ENCODE measurements at places on chromosomes 7 and 10.

DNA sequence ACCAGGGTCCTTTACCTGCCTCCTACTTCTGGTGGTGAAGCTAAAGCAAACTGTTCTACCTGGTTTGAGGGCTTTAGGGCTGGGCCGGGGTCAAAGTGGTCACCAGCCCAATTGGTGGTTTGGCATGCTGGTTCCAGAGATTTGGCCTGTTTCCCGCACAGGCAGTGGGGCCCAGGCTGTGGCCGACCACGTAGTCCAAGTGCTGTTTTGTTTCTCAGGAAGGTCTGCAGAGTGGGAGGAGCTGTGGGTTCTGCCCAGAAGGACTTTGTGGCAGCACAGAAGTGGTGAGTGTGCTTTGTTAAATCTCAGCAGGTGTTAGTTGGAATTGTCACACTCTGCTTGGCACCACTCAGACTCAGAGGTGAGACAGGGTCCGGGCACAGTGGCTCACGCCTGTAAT, 85.8 kb downstream of the MKX start:
- DNase-seq: no peak

DNA sequence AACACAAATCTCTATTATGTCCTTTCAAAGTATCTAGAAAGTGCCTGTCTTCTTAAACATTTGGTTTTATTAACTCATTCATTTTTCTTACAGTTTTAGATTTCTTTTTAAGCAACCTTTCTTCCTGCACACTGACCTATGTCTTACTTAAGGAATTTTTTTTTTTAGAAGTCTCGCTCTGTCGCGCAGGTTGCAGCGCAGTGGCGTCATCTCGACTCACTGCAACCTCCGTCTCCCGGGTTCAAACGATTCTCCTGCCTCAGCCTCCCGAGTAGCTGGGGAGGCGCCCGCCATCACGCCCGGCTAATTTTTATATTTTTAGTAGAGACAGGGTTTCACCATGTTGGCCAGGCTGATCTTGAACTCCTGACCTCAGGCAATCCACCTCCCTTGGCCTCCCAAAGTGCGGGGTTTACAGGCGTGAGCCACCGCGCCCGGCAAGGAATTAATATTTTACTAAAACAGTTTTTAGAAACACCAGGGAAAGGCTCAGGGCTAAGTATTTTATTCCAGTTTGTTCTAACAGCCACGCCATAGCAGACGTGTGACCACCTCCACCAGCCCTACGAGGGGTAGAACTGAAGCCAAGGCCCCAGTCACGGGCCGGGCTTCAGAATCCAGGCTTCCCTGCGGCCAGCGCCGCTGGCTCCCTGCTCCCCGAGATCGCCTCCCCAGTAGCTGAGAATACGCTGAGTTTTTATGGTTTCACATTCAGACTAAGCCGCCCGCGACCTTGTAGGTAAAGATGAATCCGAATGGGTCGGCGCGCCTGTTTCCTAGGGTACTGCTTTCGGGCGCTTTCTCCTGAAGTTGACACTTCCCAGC, 941 bp upstream of the LUC7L2 start:
- no peak for DNase-seq

- no peak for DNase-seq
Measured at GRCh38 chr10:15322356-15322755, 48.7 kb downstream of the FAM171A1 start.

DNA sequence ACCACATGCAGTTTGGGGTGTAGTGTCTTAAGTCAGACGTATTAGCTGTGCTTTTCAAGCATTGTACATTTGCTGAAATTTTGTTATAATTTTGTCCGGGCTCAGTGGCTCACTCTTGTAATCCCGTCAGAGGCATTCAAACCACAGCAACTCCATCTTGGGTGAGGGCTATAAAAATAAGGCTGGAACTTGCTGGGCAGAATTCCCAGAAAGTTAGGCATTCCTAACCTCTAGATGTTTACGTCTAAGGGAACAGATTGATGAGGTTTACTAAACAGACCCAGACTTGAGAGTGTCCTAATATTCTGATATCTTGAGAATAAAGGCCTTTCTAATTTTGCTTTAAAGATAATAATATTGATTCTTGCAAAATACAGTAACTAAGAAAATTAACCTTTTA, 957.8 kb downstream of the NXPH1 start:
- DNase-seq: no peak

DNA sequence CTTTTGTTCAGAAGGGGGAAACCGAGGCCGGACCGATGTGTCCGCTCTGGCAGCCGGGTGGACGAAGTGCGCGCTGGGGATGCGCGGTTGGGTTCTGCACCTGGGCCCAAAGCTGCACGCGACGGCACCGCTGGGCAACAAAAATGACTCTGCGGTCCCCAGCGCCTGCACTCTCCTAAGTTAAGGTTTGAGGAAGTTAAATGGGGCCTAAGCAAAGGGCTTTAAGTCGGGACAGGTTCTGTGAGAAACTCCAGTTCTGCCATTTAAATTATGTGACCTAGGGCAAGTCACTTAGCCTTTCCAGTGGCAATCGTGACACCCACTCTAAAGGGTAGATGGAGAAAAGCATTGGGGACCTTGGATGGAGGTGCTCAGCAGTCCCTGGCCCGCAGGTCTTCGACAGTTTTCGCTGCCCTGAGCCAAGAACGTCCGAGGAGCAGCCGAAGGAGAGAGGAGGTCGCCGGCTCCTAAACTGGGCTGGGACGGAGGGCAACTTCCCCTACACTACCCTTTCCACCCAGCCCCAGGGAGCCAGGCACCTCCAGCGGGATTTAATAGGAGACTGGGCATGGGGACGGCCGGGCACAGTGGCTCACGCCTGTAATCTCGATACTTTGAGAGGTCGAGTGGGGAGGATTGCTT, 534 bp upstream of the ACBD5 start:
- no peak for DNase-seq

DNA sequence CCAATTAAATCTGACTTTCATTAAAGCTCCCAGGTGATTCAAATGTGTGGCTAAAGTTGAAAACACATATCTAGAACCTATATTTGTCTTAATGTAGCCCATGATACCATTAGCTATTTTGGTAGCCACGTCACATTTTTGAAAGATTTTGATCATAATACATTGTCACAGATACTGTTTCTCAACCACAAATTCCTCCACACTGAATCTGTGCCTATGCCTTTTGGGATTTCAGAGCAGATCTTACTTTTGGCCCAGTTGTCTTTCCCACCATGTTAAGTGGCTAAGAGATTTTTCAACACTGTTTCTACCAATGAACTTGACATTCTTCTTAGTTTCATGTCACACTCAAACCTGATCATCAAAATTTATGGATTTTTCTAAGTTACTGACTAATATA, 47.4 kb downstream of the CH25H start:
- no peak for DNase-seq

DNA sequence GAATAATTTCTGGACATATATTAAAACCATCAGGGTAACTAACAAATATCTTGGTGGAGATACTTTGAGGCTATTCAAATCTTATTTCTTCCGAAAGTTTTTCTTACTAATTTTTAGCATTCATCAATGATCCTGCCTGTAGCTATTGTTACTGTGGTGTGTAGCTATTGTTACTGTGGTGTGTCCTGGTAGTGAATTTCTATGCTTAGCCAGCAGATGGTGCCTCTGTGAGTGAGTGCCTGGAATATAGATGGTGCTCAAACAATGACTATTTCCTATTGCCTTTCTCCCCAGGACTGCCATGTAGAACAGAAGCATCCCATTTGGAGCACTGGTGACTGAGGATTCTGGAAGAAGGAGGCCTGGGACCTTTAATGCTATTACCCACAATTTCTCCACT, 245.7 kb downstream of the CCSER2 start:
- DNase-seq: no peak

- no peak for DNase-seq
Measured at GRCh38 chr10:75358835-75359421, 42.6 kb downstream of the ZNF503 start.

DNA sequence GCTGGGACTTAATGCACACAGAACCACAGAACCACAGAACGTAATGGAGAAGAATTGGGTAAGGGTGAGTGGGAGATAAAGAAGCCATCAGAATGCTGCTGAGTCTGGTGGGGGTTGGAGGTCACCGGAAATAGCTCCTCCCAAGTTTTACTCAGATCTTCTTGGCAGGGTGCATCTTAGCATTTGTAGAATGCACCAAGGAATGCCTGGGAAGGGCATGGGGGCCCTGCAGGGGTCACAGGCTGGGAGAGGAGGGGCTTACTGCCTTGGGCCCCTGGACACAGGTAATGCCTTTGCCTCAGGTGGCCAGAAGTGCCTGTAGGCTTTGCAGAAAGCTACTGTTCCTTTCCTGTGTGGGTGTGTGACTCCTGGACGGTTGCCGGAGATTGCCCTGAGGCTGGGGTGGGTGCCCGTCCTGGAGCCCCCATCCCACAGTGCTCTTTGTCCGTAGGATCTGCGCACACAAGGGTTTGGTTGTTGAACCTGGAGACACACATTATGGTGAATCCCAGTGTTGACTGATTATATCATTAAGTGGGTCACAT, 55.1 kb downstream of the MGMT start:
- no peak for DNase-seq

DNA sequence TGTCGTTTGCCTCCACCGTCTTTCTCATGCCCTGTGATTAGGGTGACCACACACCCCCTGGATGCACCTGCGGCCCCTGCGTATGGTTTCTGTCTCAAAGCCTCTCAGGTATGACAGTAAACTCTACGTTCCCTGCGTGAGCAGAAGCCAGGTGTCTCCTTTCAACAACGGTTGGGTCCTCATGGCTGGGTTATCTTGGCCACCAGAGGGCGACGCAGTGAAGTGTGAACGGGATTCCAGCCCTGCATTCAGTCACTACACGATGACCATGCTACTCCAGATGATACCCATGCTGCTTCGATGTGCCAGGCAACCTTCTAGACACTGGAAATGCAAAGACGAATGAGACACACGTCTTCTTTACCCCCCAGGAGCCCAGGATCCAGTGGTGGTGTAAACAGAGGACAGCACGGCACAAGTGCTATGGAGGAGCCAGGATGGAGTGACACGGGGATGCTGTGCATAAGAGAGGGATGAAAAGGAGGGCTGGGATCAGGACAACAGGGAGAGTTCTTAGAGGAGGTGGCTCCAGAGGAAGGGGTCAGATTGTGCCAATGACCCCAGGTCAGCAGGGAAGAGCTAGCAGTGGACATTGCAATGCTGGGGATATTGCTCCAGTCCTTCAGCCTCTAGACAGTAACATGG, 228.1 kb upstream of the PFKP start:
- DNase-seq: peak; percentile 18

- DNase-seq: peak; percentile 83
Measured at GRCh38 chr10:88913127-88913526, 33.1 kb downstream of the STAMBPL1 start.

- no peak for DNase-seq
Measured at GRCh38 chr10:43132867-43133787, 5.1 kb upstream of the CSGALNACT2 start.

DNA sequence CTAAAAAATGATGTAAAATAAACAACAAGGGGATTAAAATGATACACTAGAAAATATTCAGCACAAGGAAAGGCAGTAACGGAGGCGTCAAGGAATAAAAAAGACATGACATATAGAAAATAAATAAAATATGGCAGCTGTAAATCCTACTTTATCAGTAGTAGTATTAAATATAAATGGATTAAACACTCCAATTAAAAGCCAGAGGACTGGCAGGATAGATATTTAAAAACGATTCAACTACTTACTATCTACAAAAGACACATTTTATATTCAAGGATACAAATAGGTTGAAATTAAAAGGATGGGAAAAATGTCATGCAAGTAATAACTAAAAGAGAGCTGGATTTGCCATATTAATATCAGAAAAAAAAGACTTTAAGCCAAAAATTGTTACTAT, 43.2 kb downstream of the FZD1 start:
- DNase-seq: no peak

GRCh38 chr10:74558403-74558802, 268.0 kb upstream of the KAT6B start:
- no peak for DNase-seq

DNA sequence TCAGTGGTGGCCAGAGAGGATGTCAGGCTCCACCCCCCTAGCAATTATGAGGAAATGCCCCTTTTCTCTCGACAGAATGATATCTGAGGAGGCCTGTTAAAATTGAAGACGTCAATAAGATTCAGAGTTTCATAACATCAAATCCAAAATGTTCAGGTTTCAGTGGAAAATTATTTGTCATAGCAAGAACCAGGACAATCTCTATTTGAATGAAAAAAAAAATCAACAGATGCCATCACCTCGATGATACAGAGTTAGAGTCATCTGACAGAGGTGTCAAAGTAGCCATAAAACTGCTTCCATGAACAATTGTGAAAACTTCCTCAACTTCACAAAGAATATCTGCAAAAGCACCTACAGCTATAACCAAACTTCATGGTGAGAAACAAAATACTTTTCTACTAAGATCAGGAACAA, 7.7 kb downstream of the TMEM273 start:
- no peak for DNase-seq

GRCh38 chr7:38339953-38340819, 66.8 kb upstream of the TARP start:
- DNase-seq: no peak

DNA sequence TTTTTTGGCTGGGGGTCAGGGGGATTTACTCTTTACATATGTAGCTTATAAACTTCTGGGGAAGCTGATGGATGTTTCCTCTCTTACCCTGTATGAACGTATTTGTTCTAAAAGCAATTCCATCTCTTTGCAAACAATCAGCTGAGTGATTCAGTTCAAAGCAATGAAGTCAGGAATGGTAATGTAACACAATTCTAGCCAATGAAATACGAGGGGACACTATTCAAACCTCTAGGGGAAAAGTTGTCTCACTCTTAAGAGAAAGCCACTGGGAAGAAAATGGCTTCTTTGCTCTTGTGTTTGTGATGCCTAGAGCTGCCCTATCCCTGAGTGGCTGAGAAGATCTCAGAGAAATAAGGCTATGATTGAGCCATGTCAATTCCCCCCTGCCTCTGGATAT, 134.8 kb upstream of the SEMA3C start:
- DNase-seq: no peak

GRCh38 chr10:78211561-78212051, 177.9 kb downstream of the RPS24 start:
- DNase-seq: no peak

DNA sequence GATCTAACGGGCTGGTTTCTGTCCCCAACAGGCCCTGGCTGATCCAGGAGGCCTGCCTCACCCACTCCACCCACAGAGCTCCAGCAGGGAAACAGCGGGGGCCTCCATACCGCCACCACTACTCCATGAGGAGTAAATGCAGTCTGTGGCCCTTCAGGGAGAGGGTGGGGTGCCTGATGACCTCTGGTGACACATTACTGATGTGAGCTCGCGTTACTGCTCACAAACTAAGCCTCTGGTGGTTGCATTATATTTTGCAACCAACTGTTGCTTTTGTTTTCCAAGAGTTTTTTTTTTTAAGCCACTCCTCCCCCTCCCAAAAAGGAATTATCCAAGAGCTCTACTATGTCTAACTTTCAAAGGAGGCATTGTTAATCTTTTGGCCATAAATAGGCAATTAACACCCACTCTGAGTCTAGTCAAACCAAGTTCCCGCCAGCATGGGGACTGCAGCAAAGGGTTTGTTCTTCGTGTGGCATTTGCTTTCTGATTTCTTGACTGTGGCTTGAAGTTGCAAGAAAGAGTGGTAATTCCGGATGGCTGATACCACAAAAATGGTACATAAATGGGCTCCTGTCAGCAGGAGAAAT, 72.6 kb downstream of the FAM53B start:
- peak; percentile 33 for DNase-seq

- DNase-seq: no peak
Measured at GRCh38 chr7:129417073-129417472, 17.2 kb upstream of the STRIP2 start.

- no peak for DNase-seq
Measured at GRCh38 chr7:146575903-146576302, 459.3 kb downstream of the CNTNAP2 start.

- DNase-seq: no peak
Measured at GRCh38 chr10:94091649-94092048, 97.9 kb downstream of the PLCE1 start.

- no peak for DNase-seq
Measured at GRCh38 chr10:119301397-119301796, 94.0 kb downstream of the GRK5 start.
